ENCODE measurements at places on chromosomes 12 and 14. TPM values are rescaled to one million over a fixed set of nuclear protein-coding genes. Genes with fewer than 3 reads are reported as not detected.

DNA sequence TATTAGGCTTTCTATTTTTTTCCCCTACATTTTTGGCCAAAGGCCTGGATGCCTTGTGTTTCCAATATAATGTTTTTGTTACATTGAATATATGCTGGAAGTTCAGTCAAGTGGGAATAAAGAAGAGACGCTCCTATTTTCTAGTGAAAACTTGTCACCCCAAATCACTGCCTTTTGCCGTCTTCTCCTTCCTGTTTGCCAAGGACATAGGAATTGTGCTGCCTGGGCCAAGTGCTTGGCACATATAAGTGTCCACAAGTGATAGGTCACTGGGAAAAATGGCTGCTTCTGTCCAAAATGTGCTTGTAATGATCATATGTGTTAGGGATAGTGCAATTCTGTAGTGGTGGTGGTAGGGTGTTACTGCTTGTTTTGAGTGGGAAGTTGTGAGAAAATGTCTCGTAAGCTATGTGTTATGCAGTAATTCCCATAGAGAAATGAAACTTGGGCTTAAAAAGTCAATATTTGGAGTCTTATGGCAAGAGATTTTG lies 11.6 kb upstream of the KCNJ8 start:
- DNase-seq = no peak

DACT1 gene
- 4.0 TPM for polyA plus RNA-seq

DNA sequence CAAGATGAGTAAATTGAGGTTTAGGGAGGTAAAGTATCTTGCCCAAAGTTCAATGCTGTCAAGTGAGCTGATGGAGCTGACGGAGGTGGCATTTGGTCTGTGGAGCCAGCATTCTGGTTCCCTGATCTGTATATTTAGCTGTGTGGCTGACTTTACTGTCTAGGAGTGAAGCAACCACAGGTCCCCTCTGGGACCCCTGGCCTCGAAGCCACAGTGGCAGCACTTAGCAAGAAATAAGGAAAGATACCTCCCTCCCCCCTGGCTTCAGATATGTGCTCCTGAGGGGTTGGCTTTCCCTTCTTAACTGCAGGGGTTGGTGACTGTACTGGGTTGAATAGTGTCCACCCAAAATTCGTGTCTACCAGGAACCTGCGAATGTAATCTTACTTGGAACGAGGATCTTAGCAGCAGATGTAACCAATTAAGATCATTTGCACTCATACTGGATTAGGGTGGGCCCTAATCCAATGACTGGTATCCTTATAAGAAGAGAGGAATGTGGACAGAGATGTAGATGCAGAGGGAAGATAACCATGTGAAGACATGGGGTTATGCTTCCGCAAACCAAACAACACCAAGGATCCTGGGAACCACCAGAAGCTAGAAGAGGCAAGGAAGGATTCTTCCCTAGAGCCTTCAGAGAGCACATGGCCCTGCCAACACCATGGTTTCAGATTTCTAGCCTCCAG lies 2.0 kb upstream of the ACVR1B start:
- DNase-seq = no peak

- DNase-seq = no peak
These were observed 8.8 kb downstream of the VRK1 start for GRCh38 chr14:96805956-96806355.

KRT75 gene
- polyA plus RNA-seq = 6.8 TPM

DNA sequence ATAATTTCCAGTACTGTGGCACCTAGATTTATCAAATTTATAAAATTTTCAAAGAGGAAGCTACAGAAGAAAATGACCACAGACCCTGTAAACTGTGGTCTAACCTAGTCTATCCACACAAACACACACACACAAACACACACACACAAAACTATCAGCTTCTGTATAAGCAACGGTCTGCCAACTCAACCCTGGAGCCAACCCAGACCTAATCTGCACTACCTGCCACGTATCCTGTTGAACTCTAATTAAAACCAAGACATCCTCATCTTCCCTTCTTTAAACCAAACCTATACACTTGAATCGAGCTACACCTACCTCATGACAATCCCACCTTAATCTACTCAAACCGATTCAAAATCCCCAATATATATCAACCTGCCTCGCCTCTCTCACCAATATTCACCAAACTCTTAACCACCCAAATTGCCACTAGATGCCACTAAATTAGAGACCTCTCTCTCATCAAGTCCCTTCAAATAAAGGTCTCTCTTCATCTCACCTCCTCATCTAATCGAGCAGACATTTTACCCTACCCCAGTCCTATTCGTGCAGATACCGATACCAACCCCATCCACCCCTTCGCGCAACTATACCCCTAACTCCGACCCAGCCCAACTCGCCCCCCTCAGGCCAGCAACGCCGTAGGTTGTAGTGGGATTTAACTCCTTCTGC lies 808 bp downstream of the ACIN1 start:
- no peak for DNase-seq

All from thymus (tissue), 14 donors.